ENCODE measurements at places on chromosomes 1 and 21.

- peak; percentile 8 for DNase-seq
Observed at GRCh38 chr1:8350914-8351684, 33.2 kb downstream of the SLC45A1 start.

DNA sequence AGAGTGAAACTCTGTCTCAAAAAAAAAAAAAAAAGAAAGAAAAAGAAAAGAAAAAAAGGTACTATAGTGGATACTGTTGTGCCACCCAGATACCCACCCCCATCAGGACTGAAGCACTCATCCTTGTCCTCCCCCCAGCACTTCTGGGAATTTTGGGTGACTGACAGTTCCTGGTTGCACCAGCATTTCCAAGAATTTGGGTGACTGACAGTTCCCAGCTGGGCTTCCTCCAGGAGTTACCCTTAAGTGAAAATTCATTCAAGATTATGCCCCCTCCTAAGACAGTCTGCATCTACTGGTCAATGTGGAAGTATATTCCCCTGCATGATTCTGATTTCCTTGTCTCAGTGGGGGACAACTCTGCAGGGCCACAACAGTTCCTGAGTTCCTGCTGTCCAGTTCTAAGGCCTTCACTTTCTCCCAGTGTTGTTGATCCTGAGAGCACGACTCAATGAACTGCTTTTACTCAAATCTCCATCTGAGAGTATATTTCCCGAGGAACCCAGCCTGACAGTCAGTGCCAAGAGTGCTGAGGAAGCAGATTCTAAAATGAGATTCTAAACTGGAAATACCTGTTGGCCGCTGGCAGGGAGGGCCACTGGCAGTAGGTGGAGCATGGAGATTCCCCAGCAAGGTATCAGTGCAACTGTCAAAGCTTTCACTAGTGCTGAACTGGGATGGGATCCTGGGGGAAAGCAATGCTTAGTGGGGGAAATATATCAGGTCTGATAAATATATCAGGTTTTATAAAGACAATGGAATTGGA lies 18.5 kb downstream of the RIIAD1 start:
- no peak for DNase-seq

GRCh38 chr1:205373798-205374175 lies 17.1 kb upstream of the KLHDC8A start:
- no peak for DNase-seq

GRCh38 chr1:182752077-182752988 lies 37.2 kb upstream of the NPL start:
- no peak for DNase-seq

GRCh38 chr1:27719286-27720251 lies 6.2 kb upstream of the FAM76A start:
- DNase-seq: peak; percentile 13

All from naive thymus-derived CD4-positive, alpha-beta T cell (primary cell).